ENCODE measurements at places on chromosomes 3 and 15. TPM values are rescaled to one million over a fixed set of nuclear protein-coding genes. Genes with fewer than 3 reads are reported as not detected.

Gene TNFSF10
- total RNA-seq: 18.5 TPM

- no peaks in the 10 kb centered on the region for H3K27me3 ChIP-seq
- no peak for DNase-seq
- H3K4me3 ChIP-seq: no peak overlapping the region
- H3K4me1 ChIP-seq: no peaks in the 10 kb centered on the region
- no peaks in the 10 kb centered on the region for H3K36me3 ChIP-seq
Measured at GRCh38 chr3:90054311-90054710, 946.9 kb downstream of the EPHA3 start.

Gene PRTG
- total RNA-seq: 12.4 TPM

DNA sequence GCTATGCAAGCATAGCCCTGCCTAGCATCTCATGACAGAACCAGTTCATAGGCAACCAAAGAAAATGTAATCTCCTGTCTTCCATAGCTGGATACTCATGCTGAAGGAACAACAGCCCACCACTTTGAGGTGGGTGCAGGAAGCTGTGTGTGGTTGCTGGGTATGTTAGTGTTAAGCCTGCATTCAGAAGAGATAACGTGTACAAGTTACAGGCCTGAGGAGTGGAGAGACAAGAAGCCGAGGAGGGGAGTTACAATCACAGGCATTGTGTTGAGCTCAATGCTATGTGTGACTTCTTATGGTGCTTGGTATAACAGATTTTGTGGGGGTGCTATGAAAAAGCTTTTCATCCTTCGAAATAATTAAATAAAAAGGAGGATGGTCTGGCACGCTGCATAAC lies 42.8 kb upstream of the SECISBP2L start:
- H3K27ac ChIP-seq: no peak overlapping the region
- H3K27me3 ChIP-seq: no peaks in the 10 kb centered on the region
- no peaks in the 10 kb centered on the region for H3K4me1 ChIP-seq
- no peak overlapping the region for H3K4me3 ChIP-seq
- H3K36me3 ChIP-seq: no peaks in the 10 kb centered on the region
- DNase-seq: no peak

DNA sequence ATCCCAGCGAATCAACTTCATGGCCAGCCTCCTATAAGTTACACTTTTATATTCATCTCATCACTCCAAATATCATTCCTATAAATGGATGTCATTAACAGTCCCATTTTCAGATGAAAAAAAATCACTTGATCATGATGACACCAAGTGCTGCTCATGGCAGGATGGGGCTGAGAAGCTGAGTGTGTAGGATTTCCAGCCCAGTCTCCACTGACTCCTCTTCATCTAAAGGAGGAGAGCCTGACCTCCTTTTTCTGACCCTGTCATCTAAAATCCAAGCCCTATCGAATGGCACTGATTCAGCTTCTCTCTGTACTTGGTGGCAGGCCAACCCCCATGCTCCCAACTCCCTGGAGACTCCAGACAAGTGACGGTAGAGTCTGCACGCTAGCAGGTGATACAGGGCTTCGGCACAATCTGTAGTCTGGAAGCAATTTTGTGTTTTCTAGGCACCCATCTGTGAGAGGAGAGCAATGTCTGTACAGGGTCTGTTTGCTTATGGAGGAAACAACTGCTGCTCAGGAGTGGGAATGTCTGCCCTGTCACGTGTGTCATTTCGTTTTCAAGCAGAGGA lies 103.2 kb downstream of the EPHB1 start:
- no peaks in the 10 kb centered on the region for H3K4me1 ChIP-seq
- DNase-seq: no peak
- no peaks in the 10 kb centered on the region for H3K27me3 ChIP-seq
- H3K27ac ChIP-seq: no peak overlapping the region
- H3K36me3 ChIP-seq: no peaks in the 10 kb centered on the region

Gene CRTC3
- total RNA-seq: 25.9 TPM

DNA sequence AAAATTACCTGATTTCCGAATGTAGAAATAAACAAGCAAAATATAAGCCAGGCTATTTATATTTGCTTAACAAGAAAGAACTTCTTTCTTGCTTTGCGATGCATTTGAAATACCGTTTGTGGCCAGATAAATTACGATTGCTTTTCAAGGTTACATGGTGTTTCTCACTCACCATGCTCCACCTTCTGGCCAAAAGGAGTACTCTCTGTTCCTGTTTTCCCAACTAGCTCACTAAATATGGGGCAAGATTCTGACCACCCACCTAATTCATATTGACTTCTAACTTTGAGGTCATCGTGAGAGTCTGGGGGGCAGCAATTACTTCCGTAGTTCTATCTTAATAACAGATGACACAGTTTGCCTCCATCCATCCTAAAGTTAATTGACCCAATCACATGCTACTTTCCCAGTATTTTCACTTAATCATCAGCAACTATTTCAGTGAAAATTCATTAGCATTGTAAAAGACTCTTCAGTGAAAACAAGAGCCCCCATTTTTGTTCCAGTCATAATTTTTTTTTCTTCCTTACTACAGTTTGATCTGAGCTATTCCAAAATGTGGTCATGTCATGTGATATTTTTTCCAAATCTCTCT lies 25.9 kb downstream of the ACP3 start:
- H3K27me3 ChIP-seq: peaks cover 10% of the 10 kb centered on the region
- H3K4me3 ChIP-seq: no peak overlapping the region
- peak; percentile 56 for DNase-seq
- no peak overlapping the region for H3K27ac ChIP-seq

- H3K4me1 ChIP-seq: no peaks in the 10 kb centered on the region
- H3K27me3 ChIP-seq: peaks cover 2% of the 10 kb centered on the region
- no peak overlapping the region for H3K4me3 ChIP-seq
- H3K36me3 ChIP-seq: no peaks in the 10 kb centered on the region
- no peak overlapping the region for H3K27ac ChIP-seq
- DNase-seq: no peak
Measured at GRCh38 chr3:44055951-44056350, 185.7 kb upstream of the TOPAZ1 start.

Gene NMB
- 9.8 TPM for total RNA-seq

Gene USP8
- total RNA-seq: 47.0 TPM

Gene CLDN16
- not detected for total RNA-seq

Measured in endothelial cell of umbilical vein (primary cell).